ENCODE measurements at places on chromosomes 1 and 21. TPM values are rescaled to one million over a fixed set of nuclear protein-coding genes. Genes with fewer than 3 reads are reported as not detected.

Gene TDRD5
- 3.8 TPM for total RNA-seq

Gene ZNF695
- 0.74 TPM for total RNA-seq

Gene ITLN1
- 7.0 TPM for total RNA-seq

Gene ILDR2
- total RNA-seq: 3.2 TPM

Gene OR2T11
- not detected for total RNA-seq

Gene CA14
- total RNA-seq: 3.3 TPM

Gene F13B
- not detected for total RNA-seq

Gene TMEM183A
- total RNA-seq: 88.2 TPM

Gene LDLRAD1
- total RNA-seq: 0.55 TPM

Gene FBXO2
- total RNA-seq: 14.1 TPM

Gene CFHR4
- not detected for total RNA-seq

Gene C1orf159
- total RNA-seq: 26.4 TPM

Gene LCE3E
- total RNA-seq: not detected

Gene PCSK9
- 0.45 TPM for total RNA-seq

Gene SPRR2G
- not detected for total RNA-seq

Gene DEPDC1
- 0.46 TPM for total RNA-seq

Gene PTPN7
- 0.73 TPM for total RNA-seq

Gene AJAP1
- total RNA-seq: 0.73 TPM

Gene SHE
- total RNA-seq: 29.9 TPM

All from prostate gland (tissue), 2 donors.